Bronchus fibroblast of lung (primary cell): ENCODE measurements at places on chromosomes 6 and 20. TPM values are rescaled to one million over a fixed set of nuclear protein-coding genes. Genes with fewer than 3 reads are reported as not detected.

PAX1 gene
- not detected in 2 replicates for total RNA-seq

GSTA3 gene
- total RNA-seq, result not detected in 2 replicates

FOXC1 gene
- total RNA-seq, result 1.5 and 3.0 TPM in 2 replicates

C20orf141 gene
- total RNA-seq, result not detected in 2 replicates

ID1 gene
- 370 and 375 TPM in 2 replicates for total RNA-seq

VNN1 gene
- total RNA-seq, result under 0.01 TPM in 1 of 2 replicates, not detected in the other

DYNLT2 gene
- total RNA-seq, result 1.0 TPM in 2 replicates

CDH26 gene
- total RNA-seq, result 0.15 TPM in 1 of 2 replicates, not detected in the other

PTCRA gene
- not detected in 2 replicates for total RNA-seq

TRIM27 gene
- total RNA-seq, result 46.5 and 53.0 TPM in 2 replicates

BRPF3 gene
- 7.6 TPM in 2 replicates for total RNA-seq

PPP1R3G gene
- 0.50 and 0.59 TPM in 2 replicates for total RNA-seq

BIRC7 gene
- total RNA-seq, result not detected in 2 replicates

LZTS3 gene
- 1.2 and 1.5 TPM in 2 replicates for total RNA-seq

KHDC1L gene
- not detected in 2 replicates for total RNA-seq

SLPI gene
- not detected in 2 replicates for total RNA-seq

CDH4 gene
- total RNA-seq, result 10.8 and 11.6 TPM in 2 replicates

MAK gene
- total RNA-seq, result 0.15 TPM in 1 of 2 replicates, not detected in the other

PM20D2 gene
- 12.0 and 17.0 TPM in 2 replicates for total RNA-seq

WFDC10B gene
- not detected in 2 replicates for total RNA-seq

SMPDL3A gene
- 4.2 and 5.0 TPM in 2 replicates for total RNA-seq

KIF6 gene
- total RNA-seq, result under 0.01 and 0.17 TPM in 2 replicates

ZBP1 gene
- not detected in 2 replicates for total RNA-seq

COL21A1 gene
- 0.15 and 0.34 TPM in 2 replicates for total RNA-seq

DBNDD2 gene
- total RNA-seq, result 9.6 and 12.8 TPM in 2 replicates

PDCD2 gene
- total RNA-seq, result 77.9 and 94.0 TPM in 2 replicates

TGM6 gene
- not detected in 2 replicates for total RNA-seq

RAB22A gene
- total RNA-seq, result 7.1 and 8.1 TPM in 2 replicates

TMX4 gene
- 13.1 and 15.0 TPM in 2 replicates for total RNA-seq

CEP57L1 gene
- total RNA-seq, result 23.9 and 30.6 TPM in 2 replicates

PHF3 gene
- total RNA-seq, result 14.6 and 19.5 TPM in 2 replicates
